ENCODE measurements at places on chromosomes 6 and 20.

DNA sequence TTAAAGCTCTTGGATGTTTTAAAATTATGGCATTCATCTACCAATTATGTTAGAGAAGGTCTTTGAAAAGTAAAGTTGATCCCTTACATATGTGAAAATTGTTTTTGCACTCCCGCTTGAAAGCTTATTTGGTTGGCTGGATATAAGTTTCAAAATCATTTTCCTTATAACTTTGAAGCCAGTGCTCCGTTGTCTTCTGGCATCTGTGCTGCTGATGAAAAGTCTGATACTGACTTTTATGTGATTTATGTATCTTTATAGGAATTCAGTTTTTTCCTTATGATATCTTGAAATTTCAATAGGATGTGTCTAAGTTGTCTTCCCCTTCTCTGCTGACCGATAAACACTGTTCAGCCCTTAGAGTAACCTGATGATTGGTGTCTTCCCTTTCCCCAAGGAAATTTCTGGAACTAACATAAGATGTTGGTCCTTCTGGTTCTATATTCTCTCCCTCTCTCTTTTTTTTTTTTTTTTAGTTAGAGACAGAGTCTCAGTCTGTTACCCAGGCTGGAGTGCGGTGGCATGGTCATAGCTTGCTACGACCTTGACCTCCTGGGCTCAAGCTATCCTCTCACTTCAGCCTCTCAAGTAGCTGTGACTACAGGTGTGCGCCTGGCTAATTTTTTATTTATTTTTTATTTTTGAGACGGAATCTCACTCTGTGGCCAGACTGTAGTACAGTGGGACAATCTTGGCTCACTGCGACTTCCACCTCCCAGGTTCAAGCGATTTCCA is 12.7 kb downstream of the PANK2 start:
- DNase-seq: no peak

- no peak for DNase-seq
Measured at GRCh38 chr20:64159286-64159680, 5.0 kb upstream of the MYT1 start.

GRCh38 chr6:118216751-118217150 is 309.7 kb downstream of the SLC35F1 start:
- no peak for DNase-seq

DNA sequence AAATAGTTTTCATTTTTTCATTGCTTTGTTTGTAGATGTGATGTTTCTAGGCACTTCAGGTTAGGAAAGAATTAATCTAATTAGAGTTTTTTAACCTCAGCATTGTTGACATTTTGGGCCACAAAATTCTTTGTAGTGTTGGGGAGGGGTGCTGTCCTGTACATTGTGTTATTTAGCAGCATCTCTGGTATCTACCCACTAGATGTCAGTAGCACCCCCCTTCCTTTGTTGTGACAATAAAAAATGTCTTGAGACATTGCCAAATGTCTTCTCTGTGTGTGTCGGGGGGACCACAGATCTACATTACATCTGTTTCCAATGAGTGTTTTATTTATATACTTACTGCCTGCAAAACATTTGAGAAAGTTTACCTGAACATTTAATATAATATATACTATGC is 45.6 kb downstream of the EYA4 start:
- DNase-seq: no peak

- DNase-seq: no peak
Measured at GRCh38 chr6:37525460-37526357, 26.0 kb upstream of the CCDC167 start.

GRCh38 chr6:17456711-17457110 is 63.3 kb downstream of the CAP2 start:
- DNase-seq: no peak

GRCh38 chr6:146892613-146893401 is 294.0 kb downstream of the ADGB start:
- DNase-seq: peak; percentile 64

DNA sequence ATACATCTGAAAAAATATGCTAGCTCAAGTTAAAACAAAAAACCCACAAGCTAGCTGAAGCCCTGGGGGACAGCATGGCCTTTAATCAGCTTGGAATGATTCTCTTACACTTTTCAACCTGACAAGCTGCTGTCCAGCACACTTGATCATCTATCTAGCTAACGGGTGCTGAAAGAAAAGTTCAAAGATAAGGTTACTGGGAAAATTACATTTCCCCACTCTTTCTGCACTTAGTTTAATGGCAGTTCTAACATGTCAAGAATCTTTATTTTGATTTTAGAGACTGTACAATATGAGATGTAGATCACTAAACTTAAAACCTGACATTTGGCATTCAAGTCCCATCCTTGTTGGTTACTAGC is 53.4 kb downstream of the STK4 start:
- no peak for DNase-seq

DNA sequence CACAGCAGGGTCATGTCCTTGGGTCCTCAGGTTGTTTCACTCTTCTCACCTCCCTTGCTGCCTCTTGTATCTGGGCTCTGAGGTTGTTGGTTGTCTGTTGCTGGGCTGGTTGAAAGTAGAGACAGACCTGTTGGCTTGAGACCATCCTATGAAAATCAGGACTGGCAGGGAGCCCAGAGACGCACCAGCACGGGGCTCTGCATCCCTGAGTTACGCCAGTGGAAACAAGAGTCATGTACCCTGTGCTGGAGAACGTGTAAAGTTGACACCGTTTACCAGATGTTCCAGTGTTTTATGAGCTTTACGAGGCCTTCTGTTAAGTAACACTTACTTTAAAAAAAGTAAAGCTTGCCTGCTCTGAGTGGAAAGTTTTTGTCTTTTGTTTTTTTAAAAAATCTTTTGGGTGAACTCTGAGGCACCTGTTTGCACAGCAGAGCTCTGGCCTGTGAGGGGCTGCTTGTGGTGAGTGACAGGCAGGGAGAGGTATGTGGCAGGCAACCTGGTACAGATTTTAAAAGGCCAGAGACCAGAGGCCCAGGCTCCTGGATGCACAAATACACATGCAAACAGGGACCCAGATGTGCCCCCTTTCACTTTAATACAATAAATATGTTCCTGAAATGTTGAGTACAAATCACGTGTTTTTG is 260.0 kb upstream of the SUPT3H start:
- no peak for DNase-seq

DNA sequence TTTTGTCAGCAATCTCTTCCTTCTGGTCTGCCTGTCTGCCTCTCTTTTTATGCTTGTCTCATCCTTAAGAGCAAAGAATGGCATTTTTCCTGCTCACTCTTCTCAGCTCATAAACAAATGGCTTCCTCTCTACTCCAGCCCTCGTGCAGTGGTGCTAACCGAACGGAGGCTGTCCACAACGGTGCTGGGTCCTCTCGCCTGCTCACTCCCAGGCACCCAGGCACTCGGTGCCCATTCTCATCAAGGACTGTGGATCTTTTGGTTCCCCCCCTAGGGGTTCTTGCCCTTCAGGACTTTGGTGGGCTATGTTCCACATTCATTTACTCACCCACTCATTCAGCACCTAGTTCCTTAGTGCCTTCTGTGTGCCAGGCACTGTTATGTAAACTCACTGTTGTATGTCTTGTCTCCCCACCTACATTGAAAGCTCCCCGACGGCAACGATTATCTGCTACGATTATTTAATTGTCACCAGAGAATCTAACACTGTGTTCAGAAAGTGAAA is 113.9 kb downstream of the FYN start:
- DNase-seq: no peak

DNA sequence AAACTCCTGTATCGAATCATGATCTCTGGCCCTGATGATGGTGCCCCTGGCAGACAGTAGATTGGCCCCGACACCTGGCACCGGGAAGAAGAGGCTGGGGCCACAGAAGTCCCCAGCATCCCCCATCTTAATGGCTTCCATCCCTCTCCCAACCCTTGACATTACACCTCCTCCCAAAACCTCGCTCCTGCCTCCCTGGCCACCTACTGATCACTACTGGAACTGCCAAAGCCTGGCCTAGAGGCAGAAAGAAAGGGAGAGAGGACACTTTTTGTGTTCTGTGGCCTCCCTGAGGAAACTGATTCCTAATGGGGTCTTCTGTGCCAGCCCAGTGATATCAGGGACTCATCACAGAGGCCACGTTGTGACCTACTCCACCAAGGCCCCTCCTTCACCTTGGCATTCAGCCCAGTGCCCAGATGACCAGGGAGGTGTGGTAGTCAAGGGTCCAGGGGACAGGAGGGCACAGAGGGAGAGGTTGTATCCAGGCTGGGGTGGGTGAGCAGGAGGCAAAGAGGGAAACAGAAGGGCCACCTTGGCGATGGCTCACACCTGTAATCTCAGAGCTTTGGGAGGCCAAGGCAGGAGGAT is 6.1 kb downstream of the C20orf173 start:
- no peak for DNase-seq

DNA sequence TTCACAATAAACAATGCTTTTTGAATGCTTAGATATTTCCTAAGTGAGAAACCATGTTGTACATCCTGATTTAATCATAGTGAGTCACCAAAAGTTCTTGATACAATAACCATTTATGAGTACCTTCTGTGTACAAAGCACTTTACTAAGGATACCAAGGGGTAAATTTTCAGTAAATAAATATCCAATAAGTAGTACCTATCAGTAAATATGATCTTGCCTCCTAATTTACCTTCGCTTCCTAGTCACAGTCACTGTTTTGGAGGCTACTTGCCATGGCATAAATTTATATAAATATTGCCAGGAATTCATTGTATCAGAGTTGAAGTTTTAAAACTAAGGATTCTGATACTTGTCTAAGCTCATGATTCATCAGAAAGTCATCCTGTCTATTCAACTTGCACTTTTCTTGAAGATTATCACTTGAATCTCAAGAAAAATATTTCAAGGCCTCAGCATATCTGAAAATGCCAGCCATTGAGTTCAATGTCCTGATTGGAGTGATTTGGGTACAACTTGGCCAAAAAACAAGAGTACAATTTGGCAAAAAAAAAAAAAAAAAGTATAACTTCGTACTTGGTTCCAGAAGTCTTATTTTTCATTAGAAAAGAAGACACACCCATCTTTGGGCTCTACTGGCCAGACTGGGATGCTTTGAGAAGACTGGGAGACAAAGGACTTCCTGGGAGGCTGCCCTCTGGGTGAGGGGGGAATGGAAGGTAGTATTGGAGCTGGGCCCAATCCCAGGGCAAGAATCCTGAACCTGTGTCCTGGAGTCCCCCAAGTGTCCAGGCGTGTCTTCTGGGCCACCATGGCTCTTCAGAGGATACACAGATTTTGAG is 32.8 kb downstream of the RAB22A start:
- no peak for DNase-seq

DNA sequence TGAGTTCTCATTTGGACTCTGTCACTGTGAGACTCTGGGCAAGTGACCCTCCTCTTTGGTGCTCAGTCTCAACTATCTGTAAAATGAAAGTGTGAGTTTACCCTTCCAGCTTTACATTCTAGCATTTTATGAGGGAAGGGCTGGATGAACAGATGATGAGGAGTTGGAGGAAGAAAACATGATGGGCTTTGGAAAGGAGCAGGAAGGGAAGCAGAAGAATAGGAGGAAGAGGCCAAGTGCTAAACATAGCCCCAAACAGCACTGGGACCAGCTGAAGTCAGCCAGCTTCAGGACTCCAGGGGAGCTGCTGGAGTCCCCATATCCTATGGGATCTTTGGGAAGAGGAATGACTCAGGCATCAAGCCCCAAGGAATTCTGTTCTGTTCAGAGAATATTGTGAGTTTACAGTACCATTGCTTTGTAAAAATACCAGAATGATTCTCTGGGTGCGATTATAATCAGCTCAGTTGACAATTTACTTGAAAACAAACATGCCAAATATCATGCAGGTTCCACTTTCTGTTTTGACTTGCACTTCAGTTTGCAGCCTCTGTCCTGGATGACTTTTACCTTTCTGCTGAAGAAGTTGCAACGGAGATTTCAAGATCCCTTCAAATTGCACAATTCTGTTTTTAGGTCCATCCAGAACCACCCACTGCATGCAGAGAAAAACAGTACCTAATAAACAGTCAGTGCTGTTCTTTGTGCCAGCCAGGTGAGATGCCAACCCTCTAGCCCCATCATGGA is 3.2 kb downstream of the CD40 start:
- DNase-seq: no peak

All from AG09319 (cell line).